ENCODE measurements at places on chromosomes 5 and 9.

- DNase-seq = no peak
These were observed 714 bp upstream of the IER5L start for GRCh38 chr9:129178568-129179382.

- DNase-seq = peak; percentile 97
These were observed 156.1 kb upstream of the SPEF2 start for GRCh38 chr5:35461530-35461929.

- DNase-seq = peak; percentile 27
These were observed 30.9 kb downstream of the EPB41L4B start for GRCh38 chr9:109289931-109290330.

DNA sequence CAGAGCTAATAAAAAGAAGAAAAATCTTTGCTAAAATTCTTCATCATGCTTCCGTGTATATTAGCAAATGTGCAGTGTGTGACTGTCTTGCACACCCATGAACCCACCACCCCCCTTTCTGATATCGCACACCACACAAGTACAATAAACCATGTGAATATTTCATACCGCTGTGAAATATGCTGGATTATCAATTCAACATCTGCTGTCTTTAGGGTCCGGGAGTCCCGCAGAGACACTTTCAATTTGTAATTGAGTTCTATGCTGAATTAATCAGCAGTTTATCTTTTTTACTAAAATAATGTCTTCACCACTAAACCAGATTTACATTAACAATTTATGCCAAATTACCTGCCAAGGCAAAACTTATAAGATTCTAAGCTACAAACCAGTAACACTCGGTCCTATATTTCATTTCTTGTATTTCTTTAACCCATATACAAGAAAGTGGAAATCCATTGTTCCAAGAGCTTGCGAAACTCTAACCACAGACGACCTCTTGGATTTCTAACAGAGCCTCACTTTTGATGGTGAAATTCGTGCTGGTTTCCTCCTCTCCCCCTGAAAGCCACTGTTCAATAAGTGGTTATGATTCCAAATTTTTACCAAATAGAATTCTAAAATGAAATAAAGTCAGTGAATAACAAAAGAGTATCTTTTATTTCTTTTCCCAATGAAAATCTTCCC lies 44.2 kb downstream of the PSMB7 start:
- DNase-seq = no peak

- no peak for DNase-seq
These were observed 135.1 kb upstream of the ELL2 start for GRCh38 chr5:96096724-96097123.

DNA sequence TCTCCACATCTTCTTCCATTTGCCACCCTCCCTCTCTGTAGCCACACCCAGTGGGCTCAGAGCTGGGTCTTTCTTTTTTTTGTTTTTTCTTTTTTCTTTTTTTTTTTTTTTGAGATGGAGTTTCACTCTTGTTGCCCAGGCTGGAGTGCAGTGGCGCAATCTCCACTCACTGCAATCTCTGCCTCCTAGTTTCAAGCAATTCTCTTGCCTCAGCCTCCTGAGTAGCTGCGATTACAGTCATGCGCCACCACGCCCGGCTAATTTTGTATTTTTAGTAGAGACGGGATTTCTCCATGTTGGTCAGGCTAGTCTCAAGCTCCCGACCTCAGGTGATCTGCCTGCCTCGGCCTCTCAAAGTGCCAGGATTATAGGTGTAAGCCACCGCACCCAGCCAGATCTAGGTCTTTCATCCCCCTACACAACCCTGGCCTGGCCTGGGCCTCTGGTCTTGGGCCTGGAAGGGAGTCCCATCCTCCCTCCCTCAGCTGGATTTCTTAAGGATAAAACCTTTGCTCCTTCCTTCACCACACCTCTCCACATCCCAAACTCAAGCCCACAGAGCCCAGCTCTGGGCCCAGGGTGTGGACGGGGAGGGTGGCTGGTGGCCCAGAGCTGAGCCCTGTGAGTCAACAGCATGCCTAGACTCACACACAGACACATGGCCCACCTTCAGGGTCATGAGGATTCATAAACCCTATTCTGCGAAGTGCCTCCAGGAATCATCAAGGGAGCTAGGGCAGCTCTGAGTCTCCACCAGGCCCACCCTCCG lies 18.8 kb upstream of the KCNIP1 start:
- DNase-seq = no peak

DNA sequence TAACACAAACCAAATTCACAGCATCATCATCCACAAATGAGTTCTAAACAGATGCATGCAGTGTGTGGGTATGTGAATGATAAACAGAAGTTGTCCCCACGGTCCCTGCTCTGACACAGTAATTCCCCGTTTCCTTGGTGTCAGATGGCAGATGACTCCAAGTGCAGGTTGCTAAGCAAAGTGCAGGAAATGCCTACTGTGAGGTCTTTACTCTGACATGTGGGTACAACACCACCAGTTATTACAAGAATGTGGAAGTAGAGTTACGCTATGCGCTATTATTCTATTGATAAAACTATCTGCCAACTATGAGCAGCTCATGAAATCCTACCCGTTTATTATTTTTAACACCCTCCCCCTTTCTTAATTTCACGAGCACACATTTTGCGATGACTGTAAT lies 448.9 kb downstream of the BNC2 start:
- no peak for DNase-seq

- DNase-seq = no peak
These were observed 52.1 kb upstream of the NOTCH1 start for GRCh38 chr9:136597965-136598364.

DNA sequence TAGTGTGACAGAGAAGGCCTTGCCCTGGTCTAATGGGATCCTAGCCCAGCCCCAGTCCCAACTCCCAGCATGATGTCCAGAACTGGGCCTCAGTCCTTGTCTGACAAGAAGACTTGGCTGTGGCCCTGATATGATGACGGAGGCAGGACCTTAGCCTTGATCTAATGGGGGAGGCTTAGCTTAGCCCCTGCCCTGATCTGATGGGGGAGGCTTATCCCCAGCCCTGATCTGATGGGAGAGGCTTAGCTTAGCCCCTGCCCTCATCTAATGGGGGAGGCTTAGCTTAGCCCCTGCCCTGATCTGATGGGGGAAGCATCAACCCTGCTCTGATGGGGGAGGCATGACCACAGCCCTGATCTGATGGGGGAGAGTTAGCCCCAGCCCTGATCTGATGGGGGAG lies 3.7 kb downstream of the PKN3 start:
- DNase-seq = no peak

DNA sequence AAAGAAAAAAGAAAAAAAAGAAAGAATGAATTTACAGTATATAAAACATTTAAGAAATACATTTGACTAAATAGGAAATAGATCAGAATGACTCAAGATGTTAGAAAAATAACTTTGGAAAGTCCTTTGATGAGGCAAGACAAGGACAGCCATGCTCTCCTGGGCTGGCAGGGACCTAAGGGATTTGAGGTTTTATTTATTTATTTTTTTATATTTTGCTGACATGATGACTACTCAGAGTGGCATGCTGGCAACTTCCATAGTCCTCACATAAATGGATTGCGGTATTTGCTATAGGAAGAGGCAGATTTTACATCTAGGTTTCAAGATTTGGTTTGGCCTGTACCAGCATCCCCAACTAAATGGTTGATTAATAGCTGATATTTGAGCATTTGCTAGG lies 17.7 kb downstream of the SLC28A3 start:
- DNase-seq = peak; percentile 2

GRCh38 chr5:172636279-172637050 lies 4.6 kb upstream of the NEURL1B start:
- no peak for DNase-seq

Measured in trophoblast cell (in vitro differentiated cells and primary cell).